Neural progenitor cell (in vitro differentiated cells): ENCODE measurements at places on chromosomes 6 and 20. TPM values are rescaled to one million over a fixed set of nuclear protein-coding genes. Genes with fewer than 3 reads are reported as not detected.
A peak's percentile ranks its signal among the peaks of the same experiment; 100 is the strongest.

The ALDH8A1 gene
- total RNA-seq, result not detected in 2 replicates

The NFS1 gene
- 21.7 and 29.3 TPM in 2 replicates for total RNA-seq

The PBOV1 gene
- total RNA-seq, result not detected in 2 replicates

The PLG gene
- total RNA-seq, result 0.03 TPM in 1 of 2 replicates, not detected in the other

The ISM1 gene
- 0.06 TPM in 1 of 2 replicates, not detected in the other for total RNA-seq

The TEAD3 gene
- 9.7 and 23.5 TPM in 2 replicates for total RNA-seq

The HLA-G gene
- total RNA-seq, result not detected in 2 replicates

The BRPF3 gene
- total RNA-seq, result 14.1 and 25.6 TPM in 2 replicates

DNA sequence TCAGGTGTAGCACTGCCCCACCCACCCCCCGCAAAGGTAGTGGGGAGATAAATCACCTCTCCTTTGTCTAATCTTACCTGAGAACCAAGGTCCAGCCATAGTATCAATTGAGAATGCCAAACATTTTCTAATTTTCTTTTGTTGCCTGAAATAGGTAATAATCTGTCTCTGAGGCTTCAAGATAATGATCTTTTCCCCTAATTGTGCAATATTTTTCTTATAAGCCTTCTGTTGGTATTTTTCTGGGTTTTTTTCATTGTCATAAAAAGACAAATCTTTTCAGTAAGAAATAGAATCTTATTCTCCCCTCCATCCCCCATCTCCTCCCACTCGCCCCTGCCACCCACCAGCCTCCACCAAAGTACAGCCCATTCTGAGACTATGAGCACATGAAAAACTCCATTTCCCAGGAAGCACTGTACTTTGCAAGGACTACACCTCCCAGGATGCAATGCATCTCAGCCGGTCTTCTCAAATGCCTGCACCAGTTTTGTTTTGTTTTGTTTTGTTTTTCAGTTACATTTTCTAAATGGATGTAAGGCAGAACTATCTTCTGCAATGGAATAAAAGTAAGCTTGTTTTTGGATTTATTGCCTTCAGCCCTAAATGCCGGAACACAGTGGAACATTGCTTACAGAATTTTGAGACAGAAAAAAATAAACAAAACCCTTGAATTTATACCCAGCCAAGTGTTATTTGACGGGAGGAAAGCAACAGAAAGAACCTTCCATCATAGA is 268.0 kb downstream of the TFAP2A start:
- H3K27ac ChIP-seq, result no peak overlapping the region
- H3K4me1 ChIP-seq, result peaks cover 10% of the 10 kb centered on the region

GRCh38 chr6:18022398-18023231 is 35.2 kb upstream of the KIF13A start:
- H3K4me1 ChIP-seq, result peaks cover 21% of the 10 kb centered on the region
- H3K27me3 ChIP-seq, result no peaks in the 10 kb centered on the region
- peak overlapping the region; percentile 99 for H3K27ac ChIP-seq
- H3K4me3 ChIP-seq, result peak overlapping the region; percentile 21
- H3K36me3 ChIP-seq, result no peaks in the 10 kb centered on the region

- no peak overlapping the region for H3K27ac ChIP-seq
- no peaks in the 10 kb centered on the region for H3K36me3 ChIP-seq
- no peak for DNase-seq
- no peaks in the 10 kb centered on the region for H3K4me1 ChIP-seq
- no peak overlapping the region for H3K4me3 ChIP-seq
Measured at GRCh38 chr6:134805168-134805567, 144.7 kb downstream of the ALDH8A1 start.

DNA sequence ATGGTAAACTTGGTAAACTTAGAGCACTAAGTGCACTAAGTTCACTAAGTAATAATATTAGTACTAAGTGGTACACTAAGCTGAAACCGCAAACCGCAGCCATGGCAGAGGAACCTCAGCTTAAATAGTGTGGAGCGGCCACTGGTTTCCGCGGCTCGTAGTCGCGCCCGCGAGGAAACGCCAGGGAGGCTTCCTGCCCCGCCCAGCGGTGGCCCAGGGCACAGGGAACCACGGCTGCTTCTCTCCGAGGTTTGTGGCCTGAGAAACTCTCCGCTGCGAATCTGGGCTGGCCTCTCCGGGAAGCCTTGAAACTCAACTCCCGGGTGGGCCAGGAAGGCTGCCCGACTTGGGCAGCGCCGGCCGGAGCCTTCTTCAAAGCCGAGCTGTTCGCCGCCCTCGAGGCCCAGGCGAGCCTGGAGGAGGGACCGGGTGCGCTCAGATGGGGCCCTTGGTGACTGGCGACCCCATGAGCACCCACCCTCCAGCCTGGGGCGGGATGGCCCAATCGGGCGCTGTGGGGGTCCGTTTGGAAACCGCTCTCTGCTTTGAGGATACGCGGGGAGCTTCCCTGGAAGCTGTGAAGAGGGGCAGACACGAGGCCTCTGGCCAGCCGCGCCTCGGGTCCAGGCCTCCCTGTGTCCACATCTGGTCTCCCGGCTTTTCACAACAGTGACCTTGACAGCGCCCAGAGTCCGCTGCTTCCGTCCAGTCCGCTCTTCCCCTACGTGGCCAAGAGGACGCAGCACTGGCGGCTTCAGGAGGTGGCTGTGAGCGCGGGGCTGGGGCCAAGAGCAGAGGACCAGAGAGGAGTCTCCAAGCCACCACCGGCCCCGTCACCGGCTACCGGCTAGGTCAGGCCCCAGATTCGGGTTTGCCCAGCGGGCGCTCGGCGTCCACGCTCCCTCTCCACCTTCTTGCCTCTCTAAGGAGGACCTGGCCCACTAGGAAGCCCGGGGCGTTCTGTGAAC is 25.4 kb upstream of the HLA-E start:
- H3K4me1 ChIP-seq, result no peaks in the 10 kb centered on the region
- H3K36me3 ChIP-seq, result no peaks in the 10 kb centered on the region
- no peak overlapping the region for H3K4me3 ChIP-seq
- no peak overlapping the region for H3K27ac ChIP-seq
- H3K27me3 ChIP-seq, result peaks cover 100% of the 10 kb centered on the region

GRCh38 chr20:62025832-62026563 is 39.7 kb downstream of the TAF4 start:
- H3K36me3 ChIP-seq, result no peaks in the 10 kb centered on the region
- H3K27me3 ChIP-seq, result no peaks in the 10 kb centered on the region
- peaks cover 47% of the 10 kb centered on the region for H3K4me1 ChIP-seq
- no peak overlapping the region for H3K27ac ChIP-seq

DNA sequence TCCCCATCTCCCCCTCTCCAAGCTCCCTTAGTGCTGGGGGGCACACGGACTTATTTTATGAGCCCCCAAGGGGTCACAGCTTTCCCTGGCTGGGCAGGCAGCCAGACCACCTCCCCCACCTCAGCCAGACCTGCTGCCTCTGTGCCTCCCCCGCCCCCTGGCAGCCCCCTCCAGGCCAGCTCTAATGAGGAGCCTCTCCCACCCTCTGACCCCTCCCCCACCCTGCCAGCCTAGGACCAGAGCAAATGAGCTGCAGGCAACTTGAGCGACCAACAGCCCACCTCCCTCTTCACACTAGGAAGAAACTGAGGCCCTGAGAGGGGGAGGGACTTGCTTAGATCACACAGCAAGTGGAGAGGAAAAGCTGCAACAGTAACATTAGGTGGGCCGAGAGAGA is 1.9 kb downstream of the GDF5 start:
- H3K27ac ChIP-seq, result no peak overlapping the region
- DNase-seq, result peak; percentile 44
- no peaks in the 10 kb centered on the region for H3K27me3 ChIP-seq
- no peaks in the 10 kb centered on the region for H3K36me3 ChIP-seq

- no peak for DNase-seq
- no peak overlapping the region for H3K27ac ChIP-seq
- no peaks in the 10 kb centered on the region for H3K36me3 ChIP-seq
- no peak overlapping the region for H3K4me3 ChIP-seq
- H3K27me3 ChIP-seq, result no peaks in the 10 kb centered on the region
Measured at GRCh38 chr20:5797843-5798462, 47.8 kb downstream of the SHLD1 start.

GRCh38 chr6:6366803-6367202 is 46.3 kb upstream of the F13A1 start:
- no peaks in the 10 kb centered on the region for H3K36me3 ChIP-seq
- H3K27ac ChIP-seq, result no peak overlapping the region
- H3K4me1 ChIP-seq, result no peaks in the 10 kb centered on the region
- DNase-seq, result peak; percentile 31
- H3K4me3 ChIP-seq, result no peak overlapping the region
- no peaks in the 10 kb centered on the region for H3K27me3 ChIP-seq

GRCh38 chr20:51596668-51597388 is 54.3 kb upstream of the NFATC2 start:
- no peak for DNase-seq
- H3K4me1 ChIP-seq, result peaks cover 4% of the 10 kb centered on the region
- no peaks in the 10 kb centered on the region for H3K36me3 ChIP-seq

- no peak overlapping the region for H3K27ac ChIP-seq
- H3K4me1 ChIP-seq, result peaks cover 4% of the 10 kb centered on the region
- no peak overlapping the region for H3K4me3 ChIP-seq
- DNase-seq, result no peak
- no peaks in the 10 kb centered on the region for H3K36me3 ChIP-seq
Measured at GRCh38 chr6:156809446-156810178, 32.4 kb downstream of the ARID1B start.

GRCh38 chr20:32034581-32035425 is 17.2 kb upstream of the HCK start:
- H3K4me1 ChIP-seq, result peaks cover under 1% of the 10 kb centered on the region
- DNase-seq, result peak; percentile 32

DNA sequence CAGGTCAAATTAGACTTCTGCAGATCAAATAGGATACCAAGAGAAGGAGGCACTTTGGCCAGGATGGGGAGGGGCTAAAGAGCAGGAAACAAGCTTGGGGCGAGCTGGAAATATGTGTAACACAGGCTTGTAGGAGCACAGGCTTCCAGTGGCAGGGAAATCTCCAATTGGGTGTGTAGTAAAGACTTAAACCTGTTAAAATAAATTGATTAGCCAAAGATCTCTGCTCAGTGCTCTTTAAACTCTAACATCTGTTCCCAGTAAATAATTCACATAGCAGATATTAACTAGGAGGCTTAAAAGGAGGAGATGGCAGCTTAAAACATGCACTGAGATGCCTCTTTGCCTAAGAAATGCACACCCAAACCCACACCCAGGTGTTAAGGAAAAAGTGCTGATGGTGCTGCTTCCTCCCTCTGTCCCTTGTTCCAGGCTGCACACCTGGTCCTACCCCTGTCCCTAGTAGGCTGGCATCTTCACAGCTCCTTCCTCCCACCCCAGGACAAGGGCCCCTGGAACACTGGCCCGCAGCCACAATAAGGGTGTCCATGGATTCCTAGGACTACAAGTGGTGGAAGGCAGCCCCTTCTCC is 93.5 kb upstream of the MLN start:
- no peaks in the 10 kb centered on the region for H3K27me3 ChIP-seq
- no peak overlapping the region for H3K4me3 ChIP-seq
- H3K36me3 ChIP-seq, result no peaks in the 10 kb centered on the region
- DNase-seq, result no peak
- no peaks in the 10 kb centered on the region for H3K4me1 ChIP-seq

GRCh38 chr6:91804981-91805380 is 1218.1 kb upstream of the MAP3K7 start:
- no peak for DNase-seq
- H3K4me1 ChIP-seq, result peaks cover 15% of the 10 kb centered on the region
- no peak overlapping the region for H3K4me3 ChIP-seq
- no peaks in the 10 kb centered on the region for H3K27me3 ChIP-seq
